CD8-positive, alpha-beta memory T cell (primary cell): ENCODE measurements at places on chromosomes 11 and 22.

DNA sequence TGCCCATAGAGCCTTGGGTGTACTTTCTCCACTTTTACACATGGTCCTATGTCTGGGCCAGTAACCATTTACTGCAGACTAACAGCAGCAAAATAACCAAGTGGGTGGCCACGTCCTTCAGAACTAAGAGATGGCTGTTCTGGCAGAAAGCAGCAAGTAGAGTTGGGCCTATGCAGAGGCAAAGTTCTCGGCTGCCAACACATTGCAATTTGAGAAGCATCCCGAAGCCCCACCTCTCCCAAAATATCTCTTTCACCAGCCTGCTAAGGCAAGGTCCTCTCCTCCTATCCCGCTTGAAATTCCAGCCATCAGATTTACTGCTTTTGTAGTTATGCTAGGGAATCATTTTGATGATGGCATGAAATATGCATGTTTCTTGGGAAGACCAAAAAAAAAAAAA, 118.5 kb upstream of the APOA1 start:
- no peak for DNase-seq

DNA sequence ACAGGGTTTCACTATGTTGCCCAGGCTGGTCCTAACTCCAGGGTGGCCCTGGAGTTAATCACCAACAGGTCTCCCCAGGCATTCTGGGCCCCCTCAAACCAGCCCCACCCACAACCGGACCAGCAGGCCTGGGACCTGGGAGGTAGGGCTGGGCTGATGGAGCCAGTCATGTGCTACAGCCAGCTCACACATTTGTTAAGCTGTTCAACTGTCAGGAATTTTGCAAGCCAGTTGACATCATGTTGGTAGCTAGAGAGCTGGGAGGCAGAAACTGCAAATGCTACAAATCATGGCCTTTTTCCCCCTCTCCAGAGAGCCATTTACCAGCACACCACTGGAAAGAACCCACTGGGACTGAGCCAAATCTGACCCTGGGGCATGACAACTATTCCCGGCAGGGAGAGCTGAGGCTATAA, 6.8 kb downstream of the ARHGAP1 start:
- no peak for DNase-seq

GRCh38 chr11:79170321-79170720, 270.5 kb downstream of the TENM4 start:
- no peak for DNase-seq

- no peak for DNase-seq
These were observed 169.1 kb downstream of the CADM1 start for GRCh38 chr11:115334932-115335788.

DNA sequence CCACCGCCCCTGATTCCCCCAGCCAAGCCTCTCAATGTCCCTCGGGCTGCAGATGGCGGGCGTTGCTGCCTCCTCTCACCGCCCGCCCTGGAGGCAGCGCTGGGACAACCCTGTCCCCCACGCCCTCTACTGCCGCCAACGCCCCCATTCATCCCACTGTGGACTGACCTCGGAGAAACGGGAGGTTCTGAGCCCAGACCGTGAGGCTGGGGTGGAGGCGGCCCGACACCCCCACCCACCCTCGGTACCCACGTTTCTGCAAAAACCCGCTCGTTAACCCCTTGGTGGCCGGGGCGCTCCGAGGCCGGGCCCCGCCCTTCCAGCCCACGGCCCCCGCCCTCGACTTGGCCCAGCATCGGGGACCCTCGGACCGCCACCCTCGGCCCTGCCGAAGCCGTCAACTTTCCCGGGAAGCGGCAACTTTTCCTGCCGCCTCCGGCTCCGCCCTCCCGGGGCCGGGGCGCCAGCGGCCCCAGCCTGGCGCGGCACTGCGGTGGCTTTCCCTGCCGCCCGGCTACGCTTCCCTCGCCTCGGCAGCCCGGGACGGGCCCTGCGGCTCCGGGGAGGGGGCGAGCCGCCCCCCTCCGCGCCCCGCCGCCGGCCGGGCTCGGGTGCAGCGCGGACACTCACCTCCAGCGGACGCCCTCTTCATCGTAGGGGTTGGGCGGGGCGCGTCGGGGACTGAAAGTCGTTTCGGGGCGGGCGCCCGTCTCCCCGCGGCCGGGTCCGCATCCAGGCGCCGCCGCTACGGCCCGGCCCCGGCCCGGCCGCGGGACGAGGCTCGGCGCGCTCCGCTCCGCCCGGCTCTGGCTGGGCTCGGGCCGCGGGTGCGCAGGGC, 458 bp downstream of the RTN4R start:
- DNase-seq, result no peak

DNA sequence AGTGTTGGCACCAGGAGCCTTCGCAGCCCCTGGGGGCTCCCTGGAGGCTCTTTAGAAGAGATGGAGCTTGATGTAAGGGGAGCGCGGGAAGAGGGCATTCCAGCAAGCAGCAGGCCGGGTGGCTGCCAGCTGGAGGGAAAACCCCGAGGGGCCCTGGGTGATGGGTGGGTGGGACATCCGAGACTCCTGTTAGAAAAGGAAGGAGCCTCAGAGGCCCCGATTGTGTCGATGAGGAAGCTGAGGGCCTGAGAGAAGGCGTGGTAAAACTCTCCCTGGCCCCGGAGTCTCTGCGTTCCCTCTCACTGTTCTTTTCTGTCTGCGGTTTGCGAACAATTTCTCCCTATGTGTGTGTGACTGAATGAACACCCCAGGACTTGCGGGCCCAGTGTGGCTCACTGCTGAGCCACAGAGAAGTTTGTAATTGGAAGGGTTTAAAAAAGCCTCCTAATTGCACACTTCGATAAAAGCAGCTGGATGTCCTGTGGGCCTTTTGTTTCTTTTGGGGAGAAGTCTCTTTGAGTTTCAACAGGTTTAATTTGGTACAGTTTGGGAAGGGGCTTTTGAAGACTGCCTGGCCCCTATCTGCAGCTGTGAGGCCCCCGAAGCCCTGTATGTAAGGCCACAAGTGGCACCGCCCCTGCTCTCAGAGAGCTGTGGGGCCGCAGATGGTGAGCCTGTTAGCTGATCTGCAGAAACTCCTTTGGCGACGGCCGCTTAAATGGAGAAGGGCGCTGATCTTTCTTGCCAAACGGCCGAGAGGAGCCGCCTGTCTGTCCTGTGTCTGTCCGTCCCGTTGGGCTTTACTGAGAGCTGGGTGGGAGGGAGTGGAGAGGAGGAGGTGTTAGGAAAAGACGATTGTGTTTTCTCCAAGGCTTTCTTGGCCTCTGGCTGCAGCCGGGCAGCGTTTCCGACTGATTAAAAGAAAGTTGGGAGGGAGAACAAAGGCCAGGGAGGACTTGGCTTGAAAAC, 2.0 kb downstream of the FBLN1 start:
- no peak for DNase-seq

DNA sequence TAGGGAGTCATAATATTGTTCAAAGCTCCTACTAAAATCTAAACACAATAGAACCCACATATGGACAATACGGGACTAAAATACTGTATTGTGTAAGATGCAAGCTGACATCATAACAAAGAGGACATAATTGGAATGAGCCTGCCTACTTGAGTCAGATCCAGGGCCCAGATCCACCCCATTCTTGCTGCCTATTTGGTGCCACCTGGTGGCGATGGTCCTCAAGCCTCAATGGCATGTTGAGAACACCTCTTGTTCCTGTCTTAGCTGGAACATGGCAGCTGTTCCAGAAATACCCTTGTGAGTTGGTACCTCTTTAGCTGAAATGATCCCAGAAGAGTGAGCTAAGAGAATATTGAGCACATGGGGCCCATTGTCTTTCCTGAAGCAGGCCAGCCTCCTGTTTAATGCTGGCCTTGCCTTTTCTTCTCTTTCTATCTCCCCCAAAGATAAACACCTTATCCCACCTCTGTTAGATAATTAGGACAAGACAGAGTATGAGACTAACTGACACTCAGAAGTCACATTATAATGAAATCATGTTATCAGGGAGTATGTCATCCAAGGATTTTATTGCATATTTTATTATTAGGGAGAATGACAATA, 680.9 kb upstream of the ANO5 start:
- no peak for DNase-seq
